Nucleus accumbens (tissue), 56 donors: ENCODE measurements at places on chromosomes 16 and 17.

GRCh38 chr17:64442541-64442971 lies 6.4 kb upstream of the MILR1 start:
- no peak for DNase-seq

DNA sequence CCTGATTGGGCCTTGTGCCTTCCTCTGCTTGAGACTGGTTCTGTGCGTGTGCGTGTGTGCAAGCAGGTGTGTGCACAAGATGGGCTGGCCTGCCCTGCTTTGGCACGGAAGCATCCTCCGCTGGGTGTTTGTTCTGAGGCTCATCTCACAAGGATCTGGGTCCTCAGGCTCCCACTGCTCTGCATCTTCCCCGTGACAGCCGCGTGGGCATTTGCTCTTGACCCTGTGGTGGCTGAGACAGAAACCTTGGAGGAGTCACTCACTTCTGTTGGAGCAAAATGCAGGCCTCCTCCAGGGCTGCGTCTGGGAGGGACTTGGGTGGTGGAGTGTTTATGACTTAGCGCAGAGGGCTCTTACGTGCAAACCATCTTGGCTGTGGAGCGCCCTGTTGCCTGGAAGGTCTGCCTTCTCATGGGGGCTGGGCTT lies 119.2 kb downstream of the RPTOR start:
- no peak for DNase-seq

DNA sequence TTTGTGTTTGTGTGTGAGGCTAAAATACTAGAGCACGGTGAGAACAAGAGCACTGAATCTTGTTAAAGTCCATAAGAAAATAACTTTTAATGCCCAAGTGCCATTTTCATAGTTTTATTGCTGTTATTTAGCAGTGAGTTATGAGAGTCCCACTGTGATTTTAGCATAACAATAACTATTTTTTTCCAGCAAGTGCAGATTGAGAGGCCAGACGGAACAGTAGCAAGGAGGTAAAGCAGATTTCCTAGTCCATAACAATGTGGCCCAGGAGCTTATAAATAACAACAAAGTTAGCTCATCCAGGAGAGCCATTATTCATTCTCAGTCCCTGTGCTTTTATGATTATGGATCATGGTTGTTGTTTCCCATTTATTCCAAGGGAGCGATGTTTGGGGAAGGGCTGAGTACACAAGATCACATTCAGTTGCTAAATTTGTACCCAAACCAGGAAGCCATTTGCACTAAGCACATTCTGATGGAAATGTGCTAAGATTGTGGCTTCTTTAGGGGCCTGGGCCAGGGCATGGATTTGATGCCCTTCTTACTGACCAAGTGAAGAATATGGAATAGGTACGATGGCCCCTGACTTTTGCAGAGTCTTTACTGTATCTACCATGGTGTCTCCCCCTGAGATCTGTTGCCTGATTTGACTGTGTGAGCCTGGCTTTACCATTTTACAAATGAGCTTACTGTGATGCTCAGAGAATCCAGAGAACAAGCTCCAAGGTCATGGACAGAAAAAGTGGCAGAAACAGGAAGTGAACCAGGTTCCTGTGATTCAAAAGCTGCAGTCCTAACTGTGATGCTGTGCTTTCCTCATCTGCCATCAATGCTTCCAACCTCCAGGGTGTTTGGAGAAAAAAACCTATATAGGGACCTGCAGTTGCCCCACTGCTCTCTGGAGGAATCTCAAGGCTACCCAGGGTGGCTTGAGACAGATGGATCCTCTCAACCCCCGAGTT lies 204.7 kb upstream of the HSBP1 start:
- no peak for DNase-seq

DNA sequence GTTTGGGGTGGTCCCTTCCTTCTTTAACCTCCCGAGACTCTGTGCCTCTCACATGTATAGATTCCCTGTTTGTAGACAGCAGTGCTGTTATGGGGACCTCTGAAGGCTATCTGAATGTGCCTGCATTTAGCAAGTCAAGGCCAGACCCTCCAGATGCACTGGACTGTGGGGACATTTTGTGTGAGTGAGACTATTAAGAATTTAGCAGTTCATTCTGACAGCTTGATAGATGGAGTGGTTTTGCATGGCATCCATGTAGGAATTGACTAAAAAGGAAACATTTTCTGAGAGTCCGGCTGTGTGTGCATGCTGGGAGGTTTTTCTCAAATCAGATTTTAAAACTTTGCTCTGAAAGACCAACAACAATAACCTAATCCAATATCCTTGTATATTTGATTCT lies 226.3 kb downstream of the MSI2 start:
- no peak for DNase-seq

DNA sequence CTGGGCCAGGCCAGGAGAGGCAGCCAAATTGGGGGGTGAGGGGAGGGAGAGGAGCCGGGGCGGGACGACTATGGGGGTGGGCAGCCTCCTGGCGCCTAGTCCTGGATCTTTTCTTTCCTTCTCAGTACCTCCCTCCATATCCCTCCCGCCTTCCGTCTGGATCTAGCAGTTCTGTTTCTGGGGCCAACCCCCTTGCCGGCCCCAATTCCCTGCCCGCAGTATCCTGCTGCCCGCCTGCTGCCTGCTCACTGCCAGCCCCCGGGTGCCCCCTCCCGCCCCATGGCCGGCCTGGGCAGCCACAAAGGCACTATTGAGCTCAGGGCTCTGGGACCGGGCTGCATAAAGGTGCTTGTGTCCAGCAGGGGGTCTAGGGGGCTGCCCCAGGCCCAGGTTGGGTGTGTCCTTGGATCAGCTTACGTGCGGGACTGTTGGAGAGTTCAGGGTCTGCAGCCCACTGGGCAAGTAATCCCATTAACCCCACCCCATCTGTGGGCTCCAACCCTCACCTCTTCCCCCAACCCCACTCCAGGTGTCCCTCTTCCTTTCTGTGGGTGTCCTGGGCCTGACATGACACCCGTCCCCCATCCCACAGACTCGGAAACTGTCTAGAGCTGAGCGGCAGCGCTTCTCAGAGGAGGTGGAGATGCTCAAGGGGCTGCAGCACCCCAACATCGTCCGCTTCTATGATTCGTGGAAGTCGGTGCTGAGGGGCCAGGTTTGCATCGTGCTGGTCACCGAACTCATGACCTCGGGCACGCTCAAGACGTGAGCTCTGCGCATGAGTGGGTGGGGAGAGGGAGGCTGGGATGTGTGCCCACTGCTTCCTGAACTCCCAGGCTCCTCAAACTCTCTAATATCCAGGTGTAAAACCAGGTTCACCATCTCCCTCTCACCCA lies 2.0 kb downstream of the WNK4 start:
- no peak for DNase-seq

GRCh38 chr17:74455025-74455545 lies 11.3 kb upstream of the CD300A start:
- no peak for DNase-seq

DNA sequence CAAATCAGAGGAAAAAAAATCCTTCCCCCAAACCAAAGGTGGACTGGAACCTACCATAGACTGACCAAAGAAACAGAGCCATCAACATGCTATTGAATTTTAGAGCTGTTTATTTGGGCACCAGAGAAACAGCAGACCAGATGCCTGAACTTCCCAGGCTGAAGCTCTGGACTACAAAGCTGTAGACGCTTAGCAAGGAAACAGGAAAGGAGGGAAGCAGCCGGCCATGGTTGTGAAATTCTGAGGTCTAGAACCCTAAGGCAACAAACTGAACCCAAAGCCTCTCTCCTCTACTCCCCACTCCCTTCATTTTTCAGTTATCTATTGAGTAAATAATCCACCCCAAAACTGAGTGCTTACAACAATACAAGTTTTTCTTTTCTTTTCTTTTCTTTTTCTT lies 45.4 kb upstream of the MEIOC start:
- no peak for DNase-seq

DNA sequence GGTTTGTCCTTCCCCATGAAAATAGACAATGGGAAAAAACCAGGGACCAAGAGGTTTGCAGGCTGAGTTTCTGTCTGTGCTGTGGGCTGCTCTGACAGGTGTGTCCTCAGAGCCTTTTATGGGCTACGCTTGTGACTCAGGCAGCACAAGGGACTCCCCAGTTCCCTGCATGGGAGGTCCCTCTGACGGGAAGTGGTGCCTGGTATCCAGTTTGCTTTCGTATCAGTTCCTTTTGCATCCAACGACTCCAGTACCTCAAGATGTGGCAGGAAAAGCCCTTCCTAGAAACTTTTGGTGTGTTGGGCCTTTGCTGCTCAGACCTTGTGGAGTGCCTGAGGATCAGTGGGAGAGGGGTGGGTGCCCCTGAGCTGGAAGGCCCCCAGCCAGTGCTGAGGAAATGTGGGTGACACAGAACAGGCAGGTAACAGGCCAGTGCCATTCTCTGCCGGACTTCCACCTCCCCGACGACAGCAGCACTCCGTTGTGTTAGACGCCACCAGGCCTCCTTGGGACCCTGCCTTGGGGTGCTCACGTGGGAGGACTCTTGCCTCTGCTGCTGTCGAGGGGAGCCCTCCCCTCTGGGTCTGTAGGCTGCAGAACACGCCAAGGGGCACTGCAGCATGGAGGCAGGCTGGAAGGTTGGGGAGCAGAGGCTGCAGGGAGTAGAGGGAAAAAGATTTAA lies 38.4 kb upstream of the IRF8 start:
- DNase-seq = no peak

DNA sequence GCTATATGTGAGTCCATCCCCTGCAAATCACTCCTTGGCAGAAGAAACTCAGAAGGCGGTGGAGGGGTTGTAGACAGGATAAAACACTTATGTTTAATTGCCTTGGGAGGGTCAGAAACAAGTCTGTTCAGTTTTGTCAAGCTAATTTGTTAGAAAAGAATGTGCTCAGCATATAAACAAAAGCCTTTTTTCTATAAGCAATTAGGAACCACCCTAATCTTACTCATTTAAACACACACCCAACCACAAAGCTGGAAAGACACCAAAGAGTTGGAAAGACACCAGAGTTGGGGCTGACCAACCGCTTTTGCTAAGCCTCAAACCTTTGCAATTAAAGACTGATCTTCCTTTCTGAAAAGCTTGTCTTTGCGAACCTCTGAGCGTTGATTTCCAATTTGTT lies 439.2 kb upstream of the ERCC4 start:
- no peak for DNase-seq

GRCh38 chr16:74770831-74771526 lies 3.6 kb downstream of the FA2H start:
- no peak for DNase-seq

- no peak for DNase-seq
Observed at GRCh38 chr17:41054025-41054424, 1.0 kb downstream of the KRTAP2-2 start.

- no peak for DNase-seq
Observed at GRCh38 chr17:8948462-8948861, 17.0 kb downstream of the PIK3R5 start.

DNA sequence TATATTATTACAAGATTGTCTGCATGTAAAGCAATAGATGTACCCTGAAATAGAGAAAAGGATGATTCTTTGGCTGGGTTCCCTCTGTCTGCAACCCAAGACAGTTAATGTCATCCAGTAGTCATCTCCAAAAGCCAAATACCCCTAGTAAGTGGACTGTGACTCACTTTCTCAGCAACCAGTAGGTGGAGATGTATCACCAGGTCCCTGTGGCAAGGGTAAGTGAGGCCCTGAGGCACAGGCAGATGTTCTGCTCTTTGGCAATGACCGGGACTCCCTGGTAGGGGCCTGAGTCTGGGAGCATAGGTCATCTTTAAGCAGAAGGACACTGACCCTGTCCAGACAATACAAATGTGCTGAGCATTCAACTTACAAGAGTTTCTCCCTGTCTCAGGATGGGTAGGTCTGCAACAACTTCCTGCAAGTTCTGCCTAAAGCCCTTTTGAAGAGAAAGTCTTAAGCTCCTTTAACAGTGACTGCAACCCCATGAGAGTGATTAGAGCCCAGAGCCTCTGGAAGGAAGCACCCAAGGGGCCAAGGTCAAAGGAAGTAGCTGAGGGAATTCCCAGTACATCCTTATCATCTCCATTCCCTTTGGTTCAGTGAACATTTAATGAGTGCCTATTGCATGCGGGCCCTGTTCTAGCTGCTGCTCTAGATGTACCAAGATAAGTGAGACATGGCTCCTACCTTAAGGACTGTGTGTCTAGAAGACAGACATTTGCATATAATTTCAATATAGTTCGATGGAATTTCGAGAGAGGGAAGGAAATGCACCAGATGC lies 31.9 kb downstream of the PMP22 start:
- no peak for DNase-seq

DNA sequence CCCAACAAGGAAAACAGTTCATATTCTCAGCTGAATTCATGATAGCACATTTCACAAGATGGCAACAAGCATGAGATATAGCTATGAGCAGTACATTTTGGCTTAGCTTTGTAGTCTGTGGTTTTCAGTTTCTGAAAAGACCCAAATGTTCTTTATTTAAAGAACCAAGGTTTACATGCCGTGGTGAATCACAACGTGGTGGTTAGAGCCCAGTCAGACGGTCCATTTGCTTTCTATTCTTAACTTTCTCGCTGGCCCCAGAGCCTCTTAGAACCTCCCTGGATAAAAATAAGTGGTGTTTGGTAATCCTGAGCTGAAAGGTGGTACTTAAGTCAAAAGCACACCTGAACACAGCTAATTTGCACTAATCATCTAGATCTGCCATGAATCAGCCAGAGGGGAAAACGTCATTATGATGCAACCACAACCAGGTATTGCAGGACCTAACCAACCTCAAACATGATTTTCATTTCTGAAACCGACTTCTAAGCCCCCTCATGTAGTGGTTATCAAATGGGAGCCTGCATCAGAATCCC lies 18.6 kb upstream of the HAPSTR1 start:
- no peak for DNase-seq

- no peak for DNase-seq
Observed at GRCh38 chr16:86432048-86432447, 78.3 kb upstream of the FOXF1 start.

DNA sequence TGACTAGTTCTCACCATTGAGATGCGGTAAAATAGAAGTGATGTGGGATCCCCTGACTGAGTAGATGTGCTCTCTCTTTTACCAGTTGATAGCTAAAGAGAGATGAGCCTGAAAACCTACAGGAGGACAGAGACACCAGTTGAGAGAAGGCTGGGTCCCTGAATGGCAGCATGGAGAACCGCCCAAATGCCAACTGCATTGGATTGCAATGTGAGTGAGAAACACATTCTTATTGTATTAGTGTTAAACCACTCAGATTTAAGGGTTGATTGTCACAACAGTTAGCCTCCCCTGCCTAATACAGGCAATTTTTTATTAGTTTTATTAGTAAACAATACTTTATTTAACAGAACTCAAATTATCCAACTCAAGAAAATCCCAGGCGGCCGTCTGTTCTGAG lies 61.2 kb downstream of the SPACA3 start:
- DNase-seq = no peak

DNA sequence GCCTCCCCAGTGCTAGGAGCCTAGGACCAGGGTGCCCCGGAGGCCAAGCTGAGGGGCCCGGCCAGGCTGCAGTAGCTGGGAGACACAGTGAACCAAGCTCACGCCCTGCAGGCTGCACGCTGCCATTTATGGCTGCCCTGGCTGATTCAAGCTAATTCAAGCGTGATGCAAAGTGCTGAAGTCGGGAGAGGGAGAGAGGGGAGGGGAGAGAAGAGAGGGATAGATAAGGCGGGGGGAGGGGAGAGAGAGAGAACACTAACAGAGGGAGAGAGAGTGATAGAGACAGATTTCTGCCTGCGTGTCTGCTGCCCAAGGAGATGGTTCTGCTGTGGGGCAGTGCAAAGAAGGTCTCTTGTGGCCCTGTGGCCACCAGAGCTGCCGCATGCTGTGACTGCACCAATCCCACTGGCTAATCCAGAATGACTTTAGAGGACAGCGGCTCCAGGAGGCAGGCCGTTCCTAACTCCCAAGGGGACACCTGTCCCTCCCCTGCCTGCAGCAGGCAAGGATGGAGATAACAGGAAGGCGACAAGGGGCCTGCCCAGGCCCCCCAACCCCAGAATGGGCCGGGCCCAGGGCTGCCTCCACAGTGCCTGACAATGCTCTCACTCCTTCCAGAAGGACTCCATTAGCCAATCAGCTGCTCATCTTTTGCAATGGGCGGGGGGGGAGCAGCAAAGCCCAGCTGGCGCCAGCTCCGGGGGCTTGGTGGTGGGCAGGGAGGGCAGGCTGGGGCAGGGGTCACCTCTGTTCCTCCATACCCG lies 12.9 kb downstream of the MXRA7 start:
- no peak for DNase-seq
